ENCODE measurements at places on chromosomes 2 and 18.

DNA sequence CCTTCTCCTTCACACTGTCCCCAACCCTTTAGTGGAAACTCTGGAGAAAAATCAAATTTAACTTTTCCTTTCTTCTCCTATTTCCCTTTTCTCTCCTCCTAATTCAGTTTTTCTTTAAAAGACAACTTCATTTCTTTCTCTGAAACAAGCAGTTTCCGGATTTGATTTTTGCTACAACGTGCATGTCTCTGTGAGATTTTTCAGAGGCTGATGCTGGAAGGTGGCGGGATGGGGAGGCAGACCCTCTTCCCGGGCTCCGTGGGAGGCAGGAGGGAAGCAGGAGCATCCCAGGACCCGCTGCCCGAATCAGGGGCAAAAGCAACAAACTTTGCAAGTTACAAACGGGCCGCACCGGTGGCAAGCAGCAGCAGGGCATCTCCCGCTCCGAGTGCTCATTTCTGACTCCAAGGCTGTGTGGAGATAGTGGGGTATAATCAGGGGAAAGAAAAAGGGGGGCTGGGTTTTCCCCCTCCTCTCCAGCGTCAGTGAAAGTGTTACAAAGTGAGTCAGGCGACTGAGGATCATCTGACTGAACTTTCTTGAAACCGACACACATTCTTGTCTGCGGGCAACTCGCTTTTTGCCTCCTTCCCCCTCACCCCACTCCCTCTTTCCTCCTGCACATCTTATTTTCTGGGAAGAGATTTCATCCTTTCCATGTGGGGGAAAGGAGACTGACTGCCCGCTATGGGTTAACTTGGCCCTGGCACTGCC lies 6.4 kb downstream of the ZEB2 start:
- no peak for DNase-seq

DNA sequence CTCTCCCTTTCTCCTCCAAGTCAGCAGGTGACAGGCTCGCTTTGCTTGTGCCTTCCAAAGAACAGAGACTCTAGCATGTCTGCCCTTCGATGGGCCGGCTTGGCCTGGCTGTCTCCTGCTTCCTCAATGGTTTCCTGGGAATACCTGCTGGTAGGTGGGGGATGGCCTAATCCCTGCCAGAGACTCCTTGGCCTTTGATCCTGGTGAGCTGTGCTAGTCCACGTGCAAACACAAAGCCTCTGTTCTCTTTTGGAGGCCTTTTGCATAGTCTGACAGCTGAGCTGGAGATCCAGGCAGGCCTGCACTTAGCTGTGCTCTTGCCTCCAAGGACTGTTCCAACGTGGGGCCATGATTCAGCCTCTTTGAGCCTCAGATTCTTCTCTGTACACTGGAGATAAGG lies 67.6 kb downstream of the ARL4C start:
- no peak for DNase-seq

- no peak for DNase-seq
Observed at GRCh38 chr18:74154716-74155115, 6.4 kb downstream of the TIMM21 start.

DNA sequence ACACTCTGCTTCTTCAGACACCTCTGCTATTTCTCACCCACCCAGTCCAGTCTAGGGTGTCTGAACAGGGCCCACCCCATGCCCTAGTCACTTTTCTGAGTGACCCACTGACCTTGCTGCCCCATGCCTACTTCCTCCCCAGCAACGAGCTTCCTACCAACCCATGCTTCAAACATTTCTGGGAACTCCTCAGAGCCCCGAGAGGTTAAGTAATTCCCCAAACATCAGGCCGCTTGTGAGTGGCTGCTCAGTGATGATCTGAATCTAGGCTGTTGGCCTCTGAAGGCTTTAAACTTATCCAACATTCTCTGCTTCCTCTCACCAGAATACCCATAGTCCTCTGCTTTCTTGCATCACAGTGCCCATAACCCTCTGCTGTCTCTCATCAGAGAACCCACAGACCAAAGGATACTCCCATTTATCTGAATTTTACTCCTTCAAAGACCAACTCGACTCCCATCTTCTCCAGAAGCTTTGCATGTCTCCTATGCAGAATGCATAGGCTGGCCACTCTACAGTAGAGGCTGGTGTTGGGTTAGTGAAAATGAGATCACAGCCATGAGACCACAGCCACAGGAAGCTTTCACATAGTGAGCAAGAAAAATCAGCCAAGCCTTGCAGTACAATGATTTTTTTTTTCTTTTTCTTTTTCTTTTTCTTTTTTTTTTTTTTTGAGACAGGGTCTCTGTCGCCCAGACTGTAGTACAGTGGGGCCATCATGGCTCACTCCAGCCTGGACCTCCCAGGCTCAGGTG lies 309.5 kb upstream of the LYPD1 start:
- DNase-seq, result no peak

GRCh38 chr2:148802448-148803220 lies 72.4 kb upstream of the KIF5C start:
- DNase-seq, result no peak

- DNase-seq, result no peak
Observed at GRCh38 chr2:86790676-86791572, at the start of gene CD8A. Gene CD8A, minus strand, starts transcription at chr2:86790913. Its CDS starts 88 bp downstream, at chr2:86790825.

DNA sequence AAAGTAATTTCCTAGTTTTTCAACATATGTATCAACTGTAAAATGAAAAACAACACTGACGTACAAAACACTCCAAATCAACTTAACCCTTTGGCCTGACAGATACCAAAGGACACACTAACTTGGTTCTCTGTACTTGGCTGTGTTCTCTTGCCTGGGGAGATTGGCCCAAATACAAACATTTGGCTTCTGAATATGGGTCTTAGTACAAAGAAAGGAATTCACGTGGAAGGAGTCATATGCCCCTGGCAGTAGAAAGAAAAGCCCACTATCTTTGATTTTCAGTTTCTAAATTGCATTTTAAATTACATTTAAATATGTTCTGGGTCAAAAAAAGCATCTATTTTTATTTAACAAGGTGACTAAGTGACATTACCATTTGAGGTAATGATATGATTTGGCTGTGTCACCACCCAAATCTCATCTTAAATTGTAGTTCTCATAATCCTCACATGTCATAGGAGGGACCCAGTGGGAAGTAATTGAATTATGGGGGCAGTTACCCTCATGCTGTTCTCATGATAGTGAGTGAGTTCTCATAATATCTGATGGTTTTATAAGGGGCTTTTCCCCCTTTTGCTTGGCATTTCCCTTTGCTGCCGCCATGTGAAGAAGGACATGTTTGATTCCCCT lies 153.6 kb upstream of the CCDC195 start:
- no peak for DNase-seq

GRCh38 chr2:26745609-26746327 lies 18.3 kb upstream of the SLC35F6 start:
- peak; percentile 52 for DNase-seq

GRCh38 chr2:201730651-201731285 lies 32.3 kb upstream of the MPP4 start:
- no peak for DNase-seq

GRCh38 chr2:120014226-120014980 lies 1.5 kb downstream of the EPB41L5 start:
- DNase-seq, result no peak

- no peak for DNase-seq
Observed at GRCh38 chr18:63095768-63096167, 223.8 kb downstream of the BCL2 start.

GRCh38 chr2:246489-247144 lies 17.2 kb downstream of the SH3YL1 start:
- DNase-seq, result no peak

DNA sequence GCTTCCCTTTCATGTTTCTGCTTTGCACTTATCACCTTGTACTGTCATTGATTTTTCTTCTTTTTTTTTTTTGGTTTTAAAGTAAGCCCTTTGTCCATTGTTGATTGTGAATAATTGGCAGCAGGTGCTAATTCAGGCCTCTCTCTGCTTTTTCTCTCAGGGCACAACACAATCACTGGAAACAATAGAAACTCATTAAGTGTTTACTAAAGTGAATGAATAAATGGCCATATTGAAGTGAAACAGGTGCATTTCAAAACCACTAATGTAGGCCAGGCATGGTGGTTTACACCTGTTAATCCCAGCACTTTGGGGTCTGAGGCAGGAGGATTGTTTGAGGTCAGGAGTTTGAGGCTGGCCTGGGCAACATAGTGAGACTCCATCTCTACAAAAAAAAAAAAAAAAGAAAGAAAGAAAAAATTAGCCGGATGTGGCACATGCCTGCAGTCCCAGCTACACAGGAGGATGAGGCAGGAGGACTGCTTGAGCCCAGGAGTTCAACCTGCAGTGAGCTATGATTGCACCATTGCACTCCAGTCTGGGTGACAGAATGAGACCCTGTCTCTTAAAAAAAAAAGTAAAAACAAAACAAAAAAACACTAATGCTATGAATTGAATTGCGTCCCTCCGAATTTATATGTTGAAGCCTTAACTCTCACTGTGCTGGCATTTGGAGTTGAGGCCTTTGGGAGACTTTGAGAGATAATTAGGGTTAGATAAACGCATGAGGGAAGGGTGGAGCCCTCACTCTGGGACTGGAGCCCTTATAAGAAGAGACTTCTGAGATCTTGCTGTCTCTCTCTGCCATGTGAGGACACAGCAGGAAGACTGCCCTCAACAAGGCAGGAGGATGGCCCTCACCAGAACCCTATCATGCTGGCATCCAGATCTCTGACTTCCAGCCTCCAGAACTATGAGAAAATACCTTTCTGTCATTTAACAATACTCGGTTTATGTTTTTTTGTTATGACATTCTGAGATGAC lies 19.9 kb downstream of the SLC38A11 start:
- no peak for DNase-seq

All from activated CD8-positive, alpha-beta memory T cell treated with anti-CD3 and anti-CD28 coated beads for 4 hours (primary cell).